ENCODE measurements at places on chromosomes 5 and 9. TPM values are rescaled to one million over a fixed set of nuclear protein-coding genes. Genes with fewer than 3 reads are reported as not detected.

DNA sequence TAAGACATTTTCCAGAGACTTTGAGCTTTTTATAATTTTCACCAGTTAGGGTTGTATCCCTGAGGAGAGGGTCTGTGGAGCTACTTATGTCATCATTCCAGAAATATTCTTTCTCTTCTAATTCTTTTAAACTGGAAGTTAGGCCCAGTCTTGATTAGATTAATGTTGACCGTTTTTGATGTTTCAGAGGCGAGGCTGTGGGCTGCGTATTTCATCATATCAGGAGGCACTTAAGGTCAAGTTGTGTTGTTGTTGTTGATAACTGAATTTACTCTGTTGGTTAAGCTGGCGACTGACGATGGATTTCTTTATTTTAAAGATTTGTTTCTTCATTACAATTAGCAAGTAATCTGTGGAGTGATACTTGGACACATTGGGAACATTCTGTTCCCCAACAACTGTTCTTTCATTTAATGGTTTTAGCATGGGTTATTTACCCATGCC, 20.1 kb downstream of the IPO11 start:
- no peaks in the 10 kb centered on the region for H3K4me1 ChIP-seq
- no peaks in the 10 kb centered on the region for H3K27me3 ChIP-seq
- no peak for DNase-seq

The SH3PXD2B gene
- total RNA-seq = 28.5 TPM

DNA sequence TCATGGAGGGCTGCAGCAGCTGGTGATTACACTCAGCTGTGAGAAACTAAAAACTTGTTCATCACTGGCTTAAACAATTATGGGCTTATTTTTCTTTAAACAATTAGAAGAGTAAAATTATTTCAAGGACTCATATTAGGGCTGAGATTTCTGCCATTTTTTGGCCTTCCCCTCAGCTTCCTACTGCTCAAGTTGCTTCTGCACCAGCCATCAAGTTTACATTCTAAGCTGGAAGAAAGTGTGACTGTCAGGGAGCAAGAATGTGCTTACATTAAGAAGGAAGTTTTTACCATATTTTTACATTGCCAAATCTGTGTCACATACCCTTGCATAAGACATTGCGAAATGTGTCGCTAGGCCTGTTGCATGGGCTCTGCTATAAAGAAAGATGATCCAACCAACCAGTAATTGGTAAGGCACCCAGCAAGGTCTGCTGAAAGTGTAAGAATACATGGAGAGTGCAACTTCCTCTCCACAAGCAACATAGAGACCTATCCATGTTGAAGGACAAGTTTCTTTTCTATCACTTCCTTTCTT, 260.3 kb upstream of the CDH10 start:
- no peak overlapping the region for H3K4me3 ChIP-seq
- no peaks in the 10 kb centered on the region for H3K4me1 ChIP-seq
- DNase-seq = peak; percentile 4
- no peak overlapping the region for H3K27ac ChIP-seq
- no peaks in the 10 kb centered on the region for H3K36me3 ChIP-seq
- no peaks in the 10 kb centered on the region for H3K27me3 ChIP-seq

DNA sequence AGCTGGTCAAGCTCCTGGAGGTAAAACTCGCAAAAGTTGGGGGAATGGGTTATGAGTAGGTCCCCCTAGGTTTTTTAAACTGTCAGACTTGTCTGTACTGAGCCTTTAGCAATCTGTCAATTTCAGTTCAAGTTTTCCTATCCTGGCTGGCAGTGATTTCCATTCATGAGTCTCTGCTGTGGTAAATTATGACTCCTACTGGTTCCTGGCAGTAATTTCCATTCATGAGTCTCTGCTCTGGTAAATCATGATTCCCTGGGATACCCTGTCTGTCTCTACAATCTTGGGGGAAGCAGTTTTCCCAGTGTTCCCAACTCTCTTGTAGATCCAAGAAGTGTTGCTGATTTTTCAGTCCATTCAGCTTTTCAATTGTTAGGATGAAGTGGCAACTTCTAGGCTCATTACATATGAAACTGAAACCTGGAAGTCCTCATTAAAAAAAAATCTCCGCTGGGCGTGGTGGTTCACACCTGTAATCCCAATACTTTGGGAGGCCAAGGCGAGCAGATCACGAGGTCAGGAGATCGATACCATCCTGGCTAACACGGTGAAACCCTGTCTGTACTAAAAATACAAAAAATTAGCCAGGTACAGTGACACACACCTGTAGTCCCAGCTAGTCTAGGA, 91.3 kb upstream of the GPBP1 start:
- peak; percentile 55 for DNase-seq
- H3K36me3 ChIP-seq = no peaks in the 10 kb centered on the region
- no peaks in the 10 kb centered on the region for H3K4me1 ChIP-seq
- no peak overlapping the region for H3K27ac ChIP-seq
- no peak overlapping the region for H3K4me3 ChIP-seq

The CARTPT gene
- total RNA-seq = 3.3 TPM

The PCAT7 gene
- total RNA-seq = 12.8 TPM

DNA sequence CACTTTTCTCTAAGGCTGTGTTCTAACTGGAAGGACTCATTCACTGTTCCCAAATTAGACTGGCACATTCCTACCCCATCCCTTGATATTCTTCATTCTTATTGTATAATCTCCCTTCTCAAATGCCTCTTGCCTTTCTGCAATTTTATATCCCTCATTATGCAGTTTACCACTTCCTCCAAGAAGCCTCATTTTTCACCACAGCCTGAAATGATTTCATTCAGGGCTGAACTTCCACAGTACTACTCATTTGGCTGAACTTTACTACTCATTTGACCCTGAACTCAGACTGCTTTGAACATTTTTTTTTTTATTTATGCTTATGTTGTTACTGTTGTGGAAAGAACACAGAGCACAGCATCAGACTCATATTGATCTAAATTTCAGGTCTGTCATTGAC, 32.7 kb downstream of the GRIA1 start:
- H3K36me3 ChIP-seq = no peaks in the 10 kb centered on the region
- H3K4me3 ChIP-seq = no peak overlapping the region
- H3K4me1 ChIP-seq = no peaks in the 10 kb centered on the region

DNA sequence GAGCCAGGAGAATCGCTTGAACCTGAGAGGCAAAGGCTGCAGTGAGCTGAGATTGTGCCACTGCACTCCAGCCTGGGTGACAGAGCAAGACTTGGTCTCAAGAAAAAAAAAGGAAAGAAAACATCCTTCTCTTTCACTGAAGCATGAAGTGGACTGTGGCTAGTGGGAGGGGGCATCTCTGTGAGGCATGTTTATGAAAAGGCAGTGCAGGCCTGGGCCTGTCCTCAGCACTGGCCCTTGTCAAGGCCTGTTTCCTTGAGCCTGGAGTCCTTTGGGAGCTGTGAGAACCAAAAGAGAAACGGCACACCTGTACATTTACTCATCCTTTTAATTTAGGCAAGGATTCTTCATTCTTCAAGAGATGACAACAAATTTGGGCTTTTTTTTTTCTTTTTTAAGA, 18.3 kb upstream of the FUBP3 start:
- H3K36me3 ChIP-seq = no peaks in the 10 kb centered on the region
- H3K27me3 ChIP-seq = no peaks in the 10 kb centered on the region
- no peak for DNase-seq
- H3K4me3 ChIP-seq = no peak overlapping the region
- H3K27ac ChIP-seq = no peak overlapping the region

The DMRTA1 gene
- total RNA-seq = 1.6 TPM

- H3K4me3 ChIP-seq = no peak overlapping the region
- DNase-seq = no peak
- no peaks in the 10 kb centered on the region for H3K36me3 ChIP-seq
- no peaks in the 10 kb centered on the region for H3K27me3 ChIP-seq
Observed at GRCh38 chr5:103295871-103296270, 37.3 kb downstream of the MACIR start.

DNA sequence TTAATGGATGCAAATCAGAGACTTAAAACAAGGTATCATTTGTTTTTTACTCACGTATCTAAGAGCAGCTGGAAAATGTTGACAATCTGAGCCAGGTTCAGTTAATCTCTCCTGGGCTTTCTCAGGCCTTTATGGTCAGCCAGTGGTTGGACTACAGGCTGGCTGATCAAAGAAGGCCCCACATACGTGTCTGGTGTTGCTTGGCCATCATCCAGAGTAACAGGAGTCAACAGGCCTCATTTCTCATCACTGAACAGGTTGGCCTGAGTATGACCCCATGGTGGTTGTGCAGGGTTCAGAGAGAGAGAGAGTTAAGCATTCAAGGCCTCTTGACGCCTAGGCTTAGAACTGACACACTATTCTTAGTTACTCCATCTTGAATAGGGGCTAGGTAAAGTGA, 97.0 kb upstream of the VLDLR start:
- no peaks in the 10 kb centered on the region for H3K36me3 ChIP-seq
- H3K4me3 ChIP-seq = no peak overlapping the region
- H3K4me1 ChIP-seq = no peaks in the 10 kb centered on the region
- no peak overlapping the region for H3K27ac ChIP-seq
- H3K27me3 ChIP-seq = no peaks in the 10 kb centered on the region

The STK32A gene
- total RNA-seq = 2.3 TPM

DNA sequence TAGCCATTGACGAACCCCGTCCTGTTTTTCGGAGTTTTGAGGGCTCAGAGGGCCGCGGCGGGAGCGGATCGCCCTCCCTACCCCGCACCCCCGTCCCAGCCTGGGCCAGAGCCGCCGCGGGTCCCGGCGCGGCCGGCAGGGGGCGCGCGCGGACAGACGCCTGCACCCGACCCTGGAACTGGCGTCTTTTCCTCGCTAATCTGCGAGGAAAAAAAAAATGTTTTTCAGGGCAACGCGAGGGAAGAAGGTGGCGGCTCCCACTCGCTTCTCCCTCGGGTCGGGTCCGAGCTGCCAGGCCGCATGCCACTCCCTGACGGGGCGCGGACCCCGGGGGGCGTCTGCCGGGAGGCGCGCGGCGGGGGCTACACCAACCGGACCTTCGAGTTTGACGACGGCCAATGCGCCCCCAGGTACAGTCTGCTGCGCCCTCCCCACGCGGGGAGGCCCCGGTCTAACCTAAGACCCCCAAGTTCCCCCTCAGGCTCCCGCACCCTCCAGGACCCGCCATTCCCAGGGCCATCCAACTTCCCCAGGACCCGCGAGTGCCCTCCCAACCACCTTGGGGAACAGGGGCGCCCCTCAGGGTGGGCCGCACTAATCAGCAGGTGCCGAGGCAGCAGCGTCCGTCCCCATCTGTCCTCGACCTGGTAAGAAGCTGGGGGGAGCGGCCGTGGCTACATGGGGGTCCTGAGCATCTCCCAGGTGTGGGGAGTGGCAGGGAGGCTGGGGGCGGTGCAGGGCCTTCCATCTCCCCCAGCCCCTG, at the start of gene KCNT1:
TSS of gene KCNT1 (plus strand) at position 227 of the 763 bp plus-strand sequence. CDS start at position 301, 74 bp downstream.
- peak; percentile 77 for DNase-seq
- no peak within 1 kb of the TSS for H3K27ac ChIP-seq
- no peak within 1 kb of the TSS for H3K4me3 ChIP-seq
- peaks cover 7% of the 10 kb centered on the region for H3K4me1 ChIP-seq

DNA sequence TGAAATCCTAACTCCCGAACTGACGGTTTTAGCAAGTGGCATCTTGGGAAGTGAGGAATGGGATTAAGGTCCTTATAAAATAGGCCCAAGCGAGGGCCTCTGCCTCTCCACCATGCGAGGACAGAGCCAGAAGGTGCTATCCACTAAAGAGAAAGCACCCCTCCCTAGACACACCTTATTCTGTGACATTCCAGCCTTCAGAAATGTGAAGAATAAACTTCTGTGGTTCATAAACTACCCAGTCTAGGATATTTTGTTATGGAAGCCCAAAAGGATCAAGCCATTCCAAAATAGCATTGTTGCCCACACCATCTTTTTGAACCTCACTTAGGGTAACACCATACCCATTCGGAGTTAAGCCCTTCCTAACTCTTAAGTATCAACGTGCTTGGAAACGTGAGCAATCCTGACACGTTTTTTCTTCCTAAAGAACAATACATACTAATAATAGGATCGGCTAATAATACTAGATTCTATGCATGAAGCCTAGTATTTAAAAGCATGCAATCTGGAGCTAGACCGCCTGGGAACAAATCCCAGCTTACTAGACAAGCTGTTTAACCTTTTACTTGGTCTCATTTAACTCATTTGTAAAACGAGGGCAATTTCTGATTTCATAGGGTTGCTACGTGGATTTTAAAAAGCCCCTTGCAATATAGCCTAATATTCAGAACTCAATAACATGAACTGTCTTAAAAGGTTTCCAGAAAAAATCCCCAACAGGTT, 1.1 kb upstream of the SMC2 start:
- H3K36me3 ChIP-seq = no peaks in the 10 kb centered on the region
- peaks cover 9% of the 10 kb centered on the region for H3K4me1 ChIP-seq
- H3K4me3 ChIP-seq = peak overlapping the region; percentile 39
- H3K27ac ChIP-seq = peak overlapping the region; percentile 93
- peak; percentile 8 for DNase-seq

DNA sequence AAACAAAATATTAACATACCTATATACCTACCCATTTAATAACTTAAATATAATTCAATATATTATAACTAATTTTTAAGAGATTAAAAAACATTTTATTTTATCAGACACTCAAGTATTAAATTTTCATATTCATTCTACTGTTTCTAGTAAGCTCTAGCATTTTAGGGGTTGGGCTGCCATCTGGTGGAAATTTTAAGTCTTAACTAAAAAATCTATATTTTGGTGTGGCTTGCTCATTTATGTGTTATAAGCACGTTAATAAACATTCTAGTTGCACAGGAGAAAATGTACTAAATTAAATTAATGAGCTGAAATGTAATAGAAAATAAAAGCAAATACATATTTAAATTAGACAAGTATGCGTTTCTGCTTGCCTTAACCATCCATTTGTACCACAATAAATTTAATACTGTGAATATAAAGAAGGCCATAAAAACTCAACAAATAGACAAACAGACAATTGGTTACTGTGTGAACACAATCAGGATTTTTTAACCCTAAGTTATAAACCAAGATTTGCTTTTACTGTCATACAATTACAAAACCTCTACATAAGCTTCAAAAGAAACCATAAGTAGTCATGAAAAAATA, 1728.3 kb upstream of the CDH9 start:
- H3K4me3 ChIP-seq = no peak overlapping the region
- no peaks in the 10 kb centered on the region for H3K4me1 ChIP-seq
- H3K36me3 ChIP-seq = no peaks in the 10 kb centered on the region
- no peaks in the 10 kb centered on the region for H3K27me3 ChIP-seq
- DNase-seq = peak; percentile 59

DNA sequence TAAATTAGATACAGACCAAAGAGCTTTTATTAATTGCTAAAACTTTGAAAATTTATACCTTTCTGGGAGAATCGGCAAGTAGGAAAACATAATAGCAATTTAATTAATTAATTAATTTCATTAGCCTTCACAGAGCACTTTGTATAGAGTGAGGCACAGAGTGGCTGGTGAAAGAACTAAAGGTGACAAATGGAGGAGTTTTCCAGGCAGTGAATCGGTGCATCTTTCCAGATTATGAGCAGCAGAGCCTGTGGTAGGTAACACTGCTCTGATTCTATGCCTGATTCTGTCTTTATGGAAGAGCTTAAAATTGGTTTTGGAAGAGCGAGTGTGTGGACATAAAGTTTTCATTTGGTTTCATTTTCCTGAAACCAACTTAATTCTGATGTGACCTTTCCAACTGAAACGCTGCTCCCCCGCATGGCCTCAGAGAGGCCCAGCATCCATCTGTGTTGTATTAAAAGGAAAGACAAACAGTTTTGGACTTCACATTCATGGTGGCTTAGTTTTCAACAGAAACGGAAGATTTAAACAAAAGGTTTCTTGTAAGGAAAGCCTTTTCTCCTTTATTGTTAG, 188.9 kb upstream of the RPS23 start:
- no peaks in the 10 kb centered on the region for H3K36me3 ChIP-seq
- peak; percentile 11 for DNase-seq
- H3K4me1 ChIP-seq = no peaks in the 10 kb centered on the region
- peak overlapping the region; percentile 72 for H3K27ac ChIP-seq
- H3K4me3 ChIP-seq = no peak overlapping the region
- H3K27me3 ChIP-seq = no peaks in the 10 kb centered on the region

Data from hepatocyte (in vitro differentiated cells).